Glutamatergic neuron (in vitro differentiated cells): ENCODE measurements at places on chromosomes 11 and 22. TPM values are rescaled to one million over a fixed set of nuclear protein-coding genes. Genes with fewer than 3 reads are reported as not detected.
A peak's percentile ranks its signal among the peaks of the same experiment; 100 is the strongest.

The SUN2 gene
- total RNA-seq = 174 TPM

DNA sequence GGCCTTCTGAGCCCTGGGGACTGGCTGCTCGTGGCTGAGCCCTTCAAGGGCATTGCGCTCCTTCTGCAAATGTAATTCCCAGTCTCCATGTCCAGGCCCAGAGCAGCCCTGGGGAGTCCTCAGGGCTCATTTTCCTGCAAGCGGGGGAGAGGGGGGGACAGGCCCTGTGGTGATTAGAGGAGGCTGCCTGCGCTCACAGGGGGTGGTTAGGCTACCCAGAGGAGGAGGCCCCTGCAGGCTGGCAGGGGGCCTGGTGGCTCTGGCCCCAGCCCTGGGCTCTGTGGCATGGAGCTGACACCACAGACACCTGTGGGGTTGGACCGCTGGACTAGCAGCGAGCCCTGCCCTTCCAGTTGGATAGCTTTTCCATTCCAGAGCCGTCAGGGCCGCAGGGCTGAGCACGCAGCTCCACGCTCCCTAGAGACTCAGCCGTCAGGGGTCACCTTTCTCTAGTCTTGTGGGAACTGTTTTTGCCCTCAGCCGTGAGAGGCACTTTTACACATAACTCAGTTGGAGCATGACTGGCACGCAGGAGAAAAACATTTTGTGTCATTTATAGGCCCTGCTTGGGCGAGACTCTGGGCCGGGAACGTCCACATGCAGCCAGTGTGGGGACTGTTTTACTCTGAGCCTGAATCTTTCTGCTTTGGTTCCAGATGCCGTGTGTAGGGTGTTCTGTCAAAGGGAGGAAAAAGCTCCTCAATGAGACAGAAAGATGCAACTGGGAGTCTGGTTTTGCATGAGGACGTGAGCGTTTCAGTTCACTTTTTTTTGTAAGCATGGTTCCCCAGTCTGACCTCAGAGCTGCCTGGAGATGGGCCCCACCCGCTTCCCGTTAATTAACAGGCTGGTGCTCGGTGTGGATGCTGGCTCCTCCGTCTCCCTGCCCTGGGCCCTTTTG, 58.1 kb downstream of the LRP5 start:
- DNase-seq = no peak

- no peak for DNase-seq
Observed at GRCh38 chr11:57596266-57596885, 1.1 kb upstream of the SERPING1 start.

GRCh38 chr22:42365111-42365865, 66.9 kb downstream of the NFAM1 start:
- peak; percentile 77 for DNase-seq

DNA sequence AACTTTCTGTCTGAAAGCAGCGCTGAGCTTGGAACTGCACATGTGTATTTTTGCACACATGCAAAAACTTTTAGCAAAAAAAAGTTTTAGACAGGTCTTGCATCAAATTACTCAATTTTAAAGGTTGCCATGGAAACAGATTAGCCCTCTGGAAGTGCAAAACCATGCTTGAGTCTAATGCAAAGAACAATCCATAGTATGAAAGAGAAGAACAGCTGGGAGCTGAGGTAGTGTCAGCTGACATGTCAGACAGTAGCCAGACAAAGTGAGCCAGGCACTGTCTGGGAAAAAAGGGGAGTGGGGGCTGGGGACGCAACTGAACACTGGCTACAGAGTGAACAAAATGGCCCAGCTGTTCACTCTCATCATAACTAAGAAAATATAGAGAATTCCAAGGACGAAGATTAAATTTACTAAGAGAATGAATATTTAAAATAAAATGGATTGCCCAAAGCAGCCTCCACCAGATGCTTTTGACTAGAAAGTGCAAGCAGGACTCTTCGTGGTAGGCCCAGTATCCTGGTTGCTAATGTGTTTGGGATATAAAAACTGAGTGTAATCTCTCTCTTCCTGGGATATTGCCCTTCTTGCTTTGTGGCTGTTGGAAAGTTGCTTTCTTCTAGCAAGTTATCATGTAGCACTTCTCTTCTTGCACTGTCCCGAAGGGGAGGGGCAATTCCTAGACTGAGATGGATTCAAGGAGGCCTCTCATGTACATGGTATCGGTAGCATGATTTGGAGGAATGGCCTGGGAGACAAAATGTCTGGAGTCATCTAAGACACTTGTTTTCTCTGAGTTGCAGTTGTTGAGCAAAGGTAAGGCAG, 434.1 kb upstream of the FAT3 start:
- peak; percentile 48 for DNase-seq

- no peak for DNase-seq
Observed at GRCh38 chr11:15875393-15875792, 481.0 kb downstream of the SOX6 start.

GRCh38 chr11:88297863-88298262, 39.7 kb downstream of the CTSC start:
- DNase-seq = no peak
